ENCODE measurements at places on chromosomes 2 and 18. TPM values are rescaled to one million over a fixed set of nuclear protein-coding genes. Genes with fewer than 3 reads are reported as not detected.
A peak's percentile ranks its signal among the peaks of the same experiment; 100 is the strongest.

- no peaks in the 10 kb centered on the region for H3K27me3 ChIP-seq
- H3K4me1 ChIP-seq = peaks cover 6% of the 10 kb centered on the region
- no peak overlapping the region for H3K27ac ChIP-seq
- H3K36me3 ChIP-seq = no peaks in the 10 kb centered on the region
Measured at GRCh38 chr2:112836163-112836560, 417 bp downstream of the IL1B start.

- no peak overlapping the region for H3K27ac ChIP-seq
- H3K27me3 ChIP-seq = no peaks in the 10 kb centered on the region
Measured at GRCh38 chr2:101125374-101125773, 25.8 kb downstream of the TBC1D8 start.

- no peak for DNase-seq
- no peak overlapping the region for H3K27ac ChIP-seq
- no peaks in the 10 kb centered on the region for H3K27me3 ChIP-seq
- no peak overlapping the region for H3K4me3 ChIP-seq
- no peaks in the 10 kb centered on the region for H3K4me1 ChIP-seq
Measured at GRCh38 chr2:129821445-129821844, 158.0 kb upstream of the RAB6C start.

DNA sequence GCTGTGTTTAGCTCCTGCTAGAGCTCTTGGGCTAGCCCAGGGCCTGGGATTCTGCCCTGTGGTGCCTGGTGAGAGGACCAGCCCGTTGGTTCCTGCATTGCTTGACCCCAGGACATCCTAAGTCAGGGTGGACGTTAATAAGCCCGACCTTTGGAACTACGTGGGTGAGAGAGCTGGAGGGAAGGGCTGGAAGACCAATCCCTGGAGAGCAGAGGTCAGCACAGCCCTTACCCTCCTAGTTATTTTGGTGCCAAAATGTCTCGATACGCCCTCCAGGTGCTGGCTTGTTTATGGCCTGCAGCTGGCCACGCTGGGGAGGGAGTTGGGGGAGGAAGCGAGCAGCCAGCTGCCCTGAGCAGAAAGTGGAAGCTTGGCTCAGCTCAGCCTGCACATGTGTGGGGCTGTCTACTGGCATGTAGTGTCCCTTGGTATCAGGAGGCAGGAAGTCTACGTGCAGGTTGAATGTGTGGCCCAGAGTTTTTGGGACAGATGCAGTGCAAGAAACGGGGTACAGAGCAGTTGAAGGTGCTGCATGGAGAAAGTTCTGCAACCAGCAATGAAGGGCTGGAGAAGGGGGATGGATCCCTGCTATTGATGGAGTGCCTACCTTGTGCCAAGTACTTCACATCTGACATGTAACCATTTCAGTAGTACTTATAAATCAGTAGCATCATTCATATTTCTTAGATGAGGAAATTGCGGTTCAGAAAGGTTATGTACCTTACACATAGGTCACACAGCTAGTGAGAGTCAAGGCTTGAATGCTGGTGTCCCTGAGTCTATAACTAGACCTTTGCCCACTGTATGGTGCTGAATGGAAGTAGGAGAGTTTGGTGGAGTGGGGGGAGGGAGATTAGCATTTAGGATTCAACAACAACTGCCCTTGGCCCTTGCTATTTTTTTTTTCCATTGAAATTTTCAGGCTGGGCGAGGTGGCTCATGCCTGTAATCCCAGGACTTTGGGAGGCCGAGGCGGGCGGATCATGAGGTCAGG, 5.0 kb upstream of the DGKD start:
- no peaks in the 10 kb centered on the region for H3K36me3 ChIP-seq
- H3K27ac ChIP-seq = no peak overlapping the region
- no peaks in the 10 kb centered on the region for H3K27me3 ChIP-seq
- DNase-seq = peak; percentile 64
- H3K4me1 ChIP-seq = peaks cover 21% of the 10 kb centered on the region

- no peaks in the 10 kb centered on the region for H3K36me3 ChIP-seq
- H3K4me3 ChIP-seq = no peak overlapping the region
- no peaks in the 10 kb centered on the region for H3K27me3 ChIP-seq
- DNase-seq = no peak
- H3K4me1 ChIP-seq = no peaks in the 10 kb centered on the region
- no peak overlapping the region for H3K27ac ChIP-seq
Measured at GRCh38 chr2:118854507-118855345, 7.3 kb upstream of the EN1 start.

DNA sequence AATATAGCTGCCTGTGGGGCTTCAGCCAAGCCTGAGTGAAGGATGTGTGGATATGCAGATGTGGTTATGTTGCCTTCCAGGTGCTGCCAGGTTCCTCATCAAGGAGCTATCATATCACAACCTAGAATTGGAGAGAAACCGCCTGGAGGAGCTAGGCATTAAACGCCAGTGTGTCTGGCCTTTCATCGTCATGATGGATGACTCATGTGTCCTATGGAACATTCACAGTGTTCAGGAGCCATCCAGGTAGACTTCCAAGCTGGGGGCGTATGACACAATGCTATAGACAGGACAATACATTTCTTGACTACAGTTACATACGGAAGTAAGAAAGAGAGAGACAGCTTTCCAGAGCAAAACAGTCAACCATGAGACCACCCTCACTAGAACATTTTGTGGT, 86.8 kb downstream of the ESCO1 start:
- no peak overlapping the region for H3K4me3 ChIP-seq
- no peak overlapping the region for H3K27ac ChIP-seq
- peaks cover 39% of the 10 kb centered on the region for H3K36me3 ChIP-seq
- H3K4me1 ChIP-seq = no peaks in the 10 kb centered on the region
- no peak for DNase-seq
- no peaks in the 10 kb centered on the region for H3K27me3 ChIP-seq

- no peak for DNase-seq
- H3K27me3 ChIP-seq = no peaks in the 10 kb centered on the region
- no peak overlapping the region for H3K27ac ChIP-seq
Measured at GRCh38 chr18:33097126-33097525, 324.3 kb upstream of the KLHL14 start.

DNA sequence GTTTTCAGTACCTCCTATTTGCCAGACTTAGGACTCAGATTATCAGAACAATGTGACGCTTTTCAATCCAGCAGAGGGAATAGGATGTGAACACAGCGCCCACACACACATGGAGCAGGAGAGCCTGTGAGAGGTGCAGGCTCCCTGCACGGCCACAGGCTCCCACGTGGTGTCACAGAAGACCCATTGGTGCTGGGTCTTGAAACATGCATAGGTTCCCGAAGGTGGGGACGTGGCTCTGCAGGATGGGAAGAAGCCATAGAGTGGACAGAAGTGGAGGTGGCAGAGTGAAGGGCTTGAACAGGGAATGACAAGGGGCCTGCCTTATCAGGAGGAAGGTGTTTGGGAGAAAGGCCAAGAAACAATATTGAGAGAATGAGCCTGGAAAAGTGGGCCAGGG, 78.5 kb upstream of the BCL2L11 start:
- DNase-seq = no peak
- H3K27ac ChIP-seq = no peak overlapping the region
- H3K36me3 ChIP-seq = no peaks in the 10 kb centered on the region
- no peaks in the 10 kb centered on the region for H3K27me3 ChIP-seq
- H3K4me3 ChIP-seq = no peak overlapping the region

DNA sequence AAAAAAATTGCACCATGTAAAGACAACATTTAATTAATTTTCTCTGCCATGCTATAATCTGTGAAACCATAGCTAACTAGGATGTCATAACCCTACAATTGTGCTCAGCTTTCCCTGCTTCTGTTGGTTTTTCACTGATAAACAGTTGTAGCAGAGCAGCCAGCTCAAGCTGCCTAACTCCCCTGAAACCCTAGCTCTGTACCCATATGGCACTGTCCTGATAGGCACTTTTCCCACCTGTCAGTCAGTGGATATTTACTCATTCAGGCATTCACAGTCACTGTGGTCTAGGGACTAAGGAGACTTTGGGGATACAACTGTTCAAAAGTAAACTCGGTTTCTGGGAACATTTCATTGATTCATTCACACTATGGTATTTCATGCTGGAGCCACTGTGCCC, 407.0 kb downstream of the DSEL start:
- no peak overlapping the region for H3K27ac ChIP-seq
- H3K27me3 ChIP-seq = no peaks in the 10 kb centered on the region
- no peaks in the 10 kb centered on the region for H3K4me1 ChIP-seq
- no peak overlapping the region for H3K4me3 ChIP-seq
- no peaks in the 10 kb centered on the region for H3K36me3 ChIP-seq
- no peak for DNase-seq

- peaks cover 9% of the 10 kb centered on the region for H3K4me1 ChIP-seq
- no peak for DNase-seq
- H3K27ac ChIP-seq = no peak overlapping the region
- H3K36me3 ChIP-seq = no peaks in the 10 kb centered on the region
- no peaks in the 10 kb centered on the region for H3K27me3 ChIP-seq
- H3K4me3 ChIP-seq = no peak overlapping the region
Measured at GRCh38 chr2:237702441-237703391, 75.3 kb downstream of the LRRFIP1 start.

DNA sequence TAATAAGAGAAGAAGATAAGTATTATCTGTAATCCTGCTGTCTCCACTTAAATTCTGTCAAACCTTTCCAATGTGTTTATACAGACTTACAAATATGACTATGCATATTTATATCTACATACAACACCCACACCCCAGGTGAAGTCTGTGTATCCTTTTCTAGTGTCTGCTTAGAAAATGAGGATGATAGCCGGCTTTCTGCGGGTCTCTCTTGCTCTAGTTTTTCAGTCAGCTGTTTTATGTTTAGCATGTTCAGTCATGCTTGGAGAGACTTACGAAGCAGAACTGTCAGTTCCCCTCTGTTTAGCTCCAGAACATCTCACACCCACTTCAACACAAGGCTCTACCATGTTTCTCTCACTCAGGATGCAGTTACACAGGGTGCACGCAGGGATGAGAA, 137.3 kb upstream of the NFATC1 start:
- H3K4me1 ChIP-seq = peaks cover 14% of the 10 kb centered on the region
- no peaks in the 10 kb centered on the region for H3K27me3 ChIP-seq
- no peak overlapping the region for H3K4me3 ChIP-seq
- no peaks in the 10 kb centered on the region for H3K36me3 ChIP-seq

DNA sequence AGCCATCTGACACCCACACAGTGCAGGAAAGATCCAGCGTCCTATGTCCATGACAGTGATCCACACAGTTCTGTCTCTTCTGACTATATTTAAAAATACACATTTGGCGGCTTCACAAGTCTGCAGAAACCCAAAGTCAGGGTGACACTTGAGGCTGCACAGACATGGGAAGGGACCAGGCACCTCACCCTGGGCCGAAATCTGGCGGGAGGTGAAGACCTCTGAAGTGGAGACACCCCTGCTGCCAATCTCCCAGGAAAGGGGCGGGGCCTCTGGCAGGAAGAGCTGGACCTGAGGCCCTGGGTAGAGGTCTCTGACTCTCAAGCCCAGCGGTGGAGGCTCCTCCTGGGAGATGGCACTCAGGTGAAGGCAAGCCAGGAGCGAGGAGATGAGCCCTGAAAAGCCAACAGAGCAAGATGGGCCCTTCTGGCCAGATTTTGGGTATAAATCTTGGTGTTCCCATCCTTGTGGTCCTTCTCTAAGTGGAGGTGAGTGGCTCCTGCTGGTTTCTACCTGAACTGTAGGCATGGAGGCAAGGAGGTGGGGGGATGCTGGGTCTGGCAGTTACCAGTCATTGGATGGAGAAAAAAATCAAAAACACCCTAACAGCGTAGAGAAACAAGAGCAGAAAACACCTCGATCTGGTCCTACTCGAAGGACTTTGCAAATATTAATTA, 248.4 kb downstream of the HDAC4 start:
- no peak for DNase-seq
- no peaks in the 10 kb centered on the region for H3K36me3 ChIP-seq
- H3K27me3 ChIP-seq = no peaks in the 10 kb centered on the region
- H3K27ac ChIP-seq = no peak overlapping the region

DNA sequence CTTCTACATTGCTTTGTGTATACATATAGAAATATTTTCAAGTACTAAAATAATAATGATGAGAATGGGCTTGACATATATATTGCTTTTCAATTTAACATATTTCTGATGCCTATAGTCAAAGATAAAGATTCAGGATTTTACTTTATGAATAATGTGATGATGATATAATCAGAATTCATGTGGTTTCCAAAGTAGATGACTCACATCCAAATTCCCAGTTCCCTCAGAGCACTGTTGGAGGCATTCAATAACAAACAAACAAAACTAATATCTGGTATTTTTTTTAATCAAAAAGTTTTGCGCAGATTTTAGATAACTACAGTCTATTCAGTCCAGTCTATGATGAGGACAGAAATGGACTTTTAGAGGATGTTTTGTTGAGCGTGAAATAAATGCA, 2094.5 kb upstream of the CELF4 start:
- no peak overlapping the region for H3K27ac ChIP-seq
- H3K27me3 ChIP-seq = no peaks in the 10 kb centered on the region
- H3K36me3 ChIP-seq = no peaks in the 10 kb centered on the region
- H3K4me1 ChIP-seq = no peaks in the 10 kb centered on the region

DNA sequence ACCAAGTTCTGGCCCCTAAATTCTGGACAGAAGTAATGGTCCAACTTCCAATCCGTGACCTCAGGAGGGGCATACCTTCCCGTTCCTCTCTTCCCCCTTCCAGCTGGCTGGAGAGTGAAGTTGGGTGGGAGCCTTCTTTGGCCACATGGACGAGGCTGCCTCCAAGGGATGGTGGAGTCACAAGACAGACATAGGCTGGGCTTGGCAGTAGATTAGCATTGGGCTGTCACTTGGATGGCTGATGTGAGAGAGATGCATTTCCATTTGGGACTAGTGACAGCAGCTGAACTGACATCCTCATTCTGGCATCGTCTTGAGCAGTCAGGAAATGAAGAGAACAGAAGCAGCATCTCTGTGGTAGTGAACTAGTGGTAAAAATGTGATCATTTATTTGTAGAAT, 12.6 kb downstream of the NT5DC4 start:
- H3K27me3 ChIP-seq = no peaks in the 10 kb centered on the region
- H3K4me1 ChIP-seq = no peaks in the 10 kb centered on the region
- no peak overlapping the region for H3K4me3 ChIP-seq
- H3K27ac ChIP-seq = no peak overlapping the region
- peaks cover 10% of the 10 kb centered on the region for H3K36me3 ChIP-seq

IMPA2 gene
- 2.1 TPM for total RNA-seq

C2orf92 gene
- 5.2 TPM for total RNA-seq

ITGB6 gene
- total RNA-seq = not detected

GRP gene
- total RNA-seq = not detected

ADGRF3 gene
- total RNA-seq = not detected

LCLAT1 gene
- 21.7 TPM for total RNA-seq

PIEZO2 gene
- total RNA-seq = not detected

TRIM54 gene
- not detected for total RNA-seq

STARD6 gene
- not detected for total RNA-seq

ALPG gene
- not detected for total RNA-seq
